ENCODE measurements at places on chromosomes 12 and 14.

- no peak for DNase-seq
These were observed 670.5 kb upstream of the ATXN7L3B start for GRCh38 chr12:73867147-73867546.

GRCh38 chr14:28012629-28013415 is 753.8 kb upstream of the FOXG1 start:
- no peak for DNase-seq

DNA sequence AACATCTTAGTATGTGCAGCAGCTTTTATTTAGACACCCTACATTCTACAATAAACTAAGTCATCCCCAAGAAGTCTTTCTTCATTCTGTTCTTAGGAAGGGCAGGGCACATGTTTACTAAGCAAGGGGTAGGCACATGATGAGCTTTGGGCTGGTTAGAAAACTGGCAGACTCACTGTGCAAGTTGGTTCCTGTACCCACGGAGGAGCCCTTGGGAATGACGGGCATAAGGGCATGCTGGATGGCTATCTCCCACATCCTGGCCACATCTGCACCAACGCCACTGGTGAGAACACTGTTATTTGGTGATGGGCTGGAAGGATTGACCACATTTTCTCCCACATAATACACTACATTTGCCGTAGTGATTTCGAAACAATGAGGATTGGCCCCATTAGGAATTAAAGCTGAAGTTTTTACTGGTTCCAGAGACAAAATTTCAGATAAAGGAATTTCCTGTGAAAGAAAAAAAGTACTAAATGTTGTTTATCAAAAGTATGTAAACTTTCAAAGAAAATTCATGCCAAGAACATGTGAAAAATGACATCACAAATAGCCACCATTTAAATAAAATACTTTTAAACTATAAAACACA is 297.0 kb downstream of the PRKD1 start:
- no peak for DNase-seq

DNA sequence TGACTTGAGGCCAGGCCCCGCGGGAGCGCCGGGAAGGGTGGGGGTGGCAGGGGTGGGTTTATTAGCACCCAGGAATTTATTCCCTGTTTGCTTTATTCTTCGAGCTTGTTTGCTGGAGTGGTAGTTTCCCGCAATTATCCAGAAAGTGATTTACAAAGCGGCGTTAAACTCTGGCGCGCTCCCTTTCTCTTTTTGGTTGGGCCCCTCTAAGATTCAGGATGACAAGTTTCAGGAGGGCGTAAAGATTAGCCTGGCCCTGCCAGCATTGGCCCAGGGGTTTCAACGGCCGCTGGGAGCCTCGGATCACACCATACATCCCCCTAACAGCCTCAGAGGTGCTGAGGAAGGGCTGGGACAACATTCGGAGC is 444 bp upstream of the NKX2-8 start:
- no peak for DNase-seq

DNA sequence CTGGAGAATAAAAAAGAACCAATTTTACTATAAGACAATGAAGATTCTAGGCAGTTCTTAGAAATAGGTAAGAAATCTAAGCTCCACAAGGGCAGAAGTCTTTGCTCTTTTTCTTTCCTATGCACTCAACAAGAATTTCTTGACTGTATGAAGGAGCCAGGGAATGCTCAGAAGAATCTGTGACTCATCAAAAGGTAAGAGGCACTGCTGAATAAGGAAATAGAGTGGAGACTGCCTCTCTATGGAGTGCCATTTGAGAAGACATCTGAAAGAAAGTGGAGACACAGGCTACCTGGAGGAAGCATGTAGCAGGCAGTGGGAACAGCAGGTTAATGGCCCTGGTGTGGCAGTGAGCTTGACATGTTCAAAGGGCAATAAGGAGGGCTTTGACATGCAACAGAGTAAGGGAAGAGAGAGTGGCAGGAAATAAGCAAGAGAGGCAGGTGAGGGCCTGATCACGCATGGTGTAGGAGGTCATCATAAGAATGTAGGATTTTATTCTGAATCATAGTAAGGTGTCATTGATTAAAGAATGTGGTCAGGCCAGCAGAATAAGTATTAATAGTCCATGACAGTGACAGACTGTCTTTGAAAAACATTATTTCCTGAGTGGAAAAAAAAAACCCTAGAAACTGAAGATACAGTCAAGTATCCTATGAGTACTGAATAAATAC is 446.7 kb upstream of the GARIN6 start:
- no peak for DNase-seq

All from stimulated activated CD4-positive, alpha-beta T cell treated with anti-CD3 and anti-CD28 coated beads, Interleukin-1b, Interleukin-23, amount 100 ng/mL, for 24 hours (primary cell).